ENCODE measurements at places on chromosomes 5 and 9.

DNA sequence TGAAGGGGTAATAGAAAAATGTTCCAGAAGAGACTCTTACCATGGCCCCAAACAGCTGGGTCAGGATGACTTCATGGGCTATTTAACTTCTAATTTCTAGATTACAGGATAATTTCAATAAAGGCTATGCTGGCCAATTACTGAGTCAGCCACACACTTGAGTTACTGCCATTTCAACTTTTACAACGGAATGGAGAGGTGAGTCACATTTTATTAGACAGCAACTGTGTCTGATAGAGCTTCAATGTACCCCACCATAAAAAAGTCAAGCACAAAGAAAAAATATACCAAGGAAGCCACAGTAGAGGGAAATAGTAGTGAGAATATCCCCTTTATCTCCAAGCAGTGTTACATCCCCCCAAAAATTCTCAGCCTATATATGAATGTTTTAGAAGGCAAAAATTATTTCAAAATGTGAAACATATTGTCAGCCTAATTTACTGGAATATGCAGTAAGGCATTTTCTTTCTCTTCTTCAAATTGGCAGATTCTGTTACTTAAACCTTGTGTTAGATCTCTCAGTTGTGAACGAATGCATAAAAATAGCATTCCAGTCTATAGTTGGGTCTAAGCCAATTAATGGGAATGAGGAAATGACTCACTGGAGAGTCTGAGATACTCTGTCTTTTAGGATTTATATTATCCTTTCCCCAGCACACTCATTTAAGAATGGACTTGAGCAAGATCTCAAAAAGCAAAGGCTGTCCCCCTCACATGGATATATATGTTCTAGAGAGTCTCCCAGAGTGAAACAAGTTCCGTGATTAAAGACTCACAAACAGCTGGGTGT, 47.1 kb upstream of the RAI14 start:
- DNase-seq = peak; percentile 67

DNA sequence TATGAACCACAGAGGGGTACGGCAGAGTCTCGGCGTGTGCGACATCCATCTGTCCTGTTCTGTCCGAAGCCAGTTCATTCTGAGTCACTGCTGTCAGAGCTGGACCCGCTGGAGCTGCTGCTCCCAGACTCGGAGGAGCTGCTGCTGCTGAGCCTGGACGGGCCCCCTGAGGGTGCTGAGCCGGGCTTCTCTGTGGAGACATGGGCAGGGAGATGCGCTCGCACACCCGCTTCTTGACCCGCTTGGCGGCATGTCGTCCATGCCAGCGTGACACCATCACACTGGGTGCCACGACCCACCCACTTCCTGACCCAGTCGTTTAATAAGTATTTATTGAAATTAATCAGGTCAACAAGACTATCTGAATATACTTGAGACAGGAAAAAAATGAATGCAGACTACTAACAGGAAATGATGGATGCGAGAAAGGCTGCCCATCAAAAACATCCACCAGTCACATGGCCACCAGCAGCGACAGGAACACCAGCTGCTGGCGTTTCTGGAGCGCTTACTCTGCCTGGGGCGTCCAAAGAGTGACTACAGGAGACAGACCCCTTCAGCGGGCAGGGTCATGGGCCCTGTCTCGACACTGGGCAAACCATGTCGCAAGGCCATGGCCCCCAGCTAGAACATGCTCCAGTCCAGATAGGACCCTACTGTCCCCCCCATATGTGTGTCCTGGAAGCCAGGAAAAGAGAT, 8.4 kb downstream of the BRD3OS start:
- no peak for DNase-seq

DNA sequence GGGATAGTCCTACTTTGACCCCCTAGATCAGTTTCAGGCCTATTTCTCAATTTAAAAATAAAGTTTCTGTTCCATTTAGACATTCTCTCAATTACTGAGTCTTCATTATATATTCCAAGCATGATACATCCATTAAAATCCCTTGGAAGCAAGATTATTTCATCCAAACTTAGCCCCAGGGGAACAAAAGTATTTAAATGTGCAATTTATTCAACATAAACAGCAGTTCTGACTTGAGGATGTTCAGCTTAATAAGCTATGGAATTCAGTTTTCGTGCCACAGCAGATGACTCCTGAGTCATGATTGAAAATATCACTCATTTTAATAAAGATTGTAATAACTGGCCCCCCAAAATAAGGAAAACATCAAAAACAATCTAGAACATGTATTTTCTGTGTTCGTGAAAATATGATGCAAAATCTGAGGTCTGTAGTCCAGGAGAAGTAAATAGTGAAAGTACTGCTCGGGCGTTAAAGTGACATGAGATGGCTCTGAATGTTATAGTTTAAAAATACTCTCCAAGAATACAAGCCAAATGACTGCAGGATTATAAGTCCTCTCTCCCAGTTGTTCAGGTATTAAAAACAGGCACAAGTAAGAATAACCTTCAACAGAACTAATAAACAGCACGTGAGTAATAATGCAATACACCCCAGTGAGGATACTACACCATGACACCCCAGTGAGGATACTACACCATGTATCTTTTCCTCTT, 67.1 kb downstream of the RETREG1 start:
- no peak for DNase-seq

DNA sequence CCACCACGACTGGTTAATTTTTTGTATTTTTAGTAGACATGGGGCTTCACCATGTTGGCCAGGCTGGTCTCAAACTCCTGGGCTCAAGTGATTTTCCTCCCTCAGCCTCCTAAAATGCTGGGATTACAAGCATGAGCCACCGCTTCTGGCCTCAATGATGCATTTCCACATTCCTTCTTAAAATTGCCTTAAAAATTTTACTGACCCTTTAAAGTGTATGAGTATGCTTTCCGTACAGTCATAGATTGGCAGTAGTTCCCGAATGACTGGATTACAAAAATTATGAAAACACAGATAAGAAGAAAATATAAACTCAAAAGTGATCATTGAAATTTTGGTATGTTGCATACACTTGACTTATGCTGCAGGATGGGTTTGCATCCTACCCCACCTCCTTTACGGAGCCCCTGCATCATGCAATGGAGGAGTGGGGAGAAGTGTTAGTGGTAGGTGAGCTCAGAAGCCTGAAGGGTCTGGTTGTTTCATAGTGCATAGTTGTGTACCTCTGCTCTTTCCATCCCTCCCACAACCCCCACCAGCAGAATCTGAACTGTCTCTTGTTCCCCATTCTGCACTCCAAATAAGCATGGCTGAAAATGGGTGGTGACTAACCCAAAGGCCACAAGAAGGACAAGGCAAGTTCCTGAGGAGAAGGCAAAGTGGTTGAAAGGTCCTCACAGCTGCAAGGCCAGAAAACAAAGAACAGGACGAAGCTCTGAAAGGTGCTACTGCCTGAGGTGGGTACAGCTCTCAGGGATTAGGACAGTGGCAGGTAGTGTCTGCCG, 26.8 kb downstream of the ANKRD55 start:
- DNase-seq = no peak

DNA sequence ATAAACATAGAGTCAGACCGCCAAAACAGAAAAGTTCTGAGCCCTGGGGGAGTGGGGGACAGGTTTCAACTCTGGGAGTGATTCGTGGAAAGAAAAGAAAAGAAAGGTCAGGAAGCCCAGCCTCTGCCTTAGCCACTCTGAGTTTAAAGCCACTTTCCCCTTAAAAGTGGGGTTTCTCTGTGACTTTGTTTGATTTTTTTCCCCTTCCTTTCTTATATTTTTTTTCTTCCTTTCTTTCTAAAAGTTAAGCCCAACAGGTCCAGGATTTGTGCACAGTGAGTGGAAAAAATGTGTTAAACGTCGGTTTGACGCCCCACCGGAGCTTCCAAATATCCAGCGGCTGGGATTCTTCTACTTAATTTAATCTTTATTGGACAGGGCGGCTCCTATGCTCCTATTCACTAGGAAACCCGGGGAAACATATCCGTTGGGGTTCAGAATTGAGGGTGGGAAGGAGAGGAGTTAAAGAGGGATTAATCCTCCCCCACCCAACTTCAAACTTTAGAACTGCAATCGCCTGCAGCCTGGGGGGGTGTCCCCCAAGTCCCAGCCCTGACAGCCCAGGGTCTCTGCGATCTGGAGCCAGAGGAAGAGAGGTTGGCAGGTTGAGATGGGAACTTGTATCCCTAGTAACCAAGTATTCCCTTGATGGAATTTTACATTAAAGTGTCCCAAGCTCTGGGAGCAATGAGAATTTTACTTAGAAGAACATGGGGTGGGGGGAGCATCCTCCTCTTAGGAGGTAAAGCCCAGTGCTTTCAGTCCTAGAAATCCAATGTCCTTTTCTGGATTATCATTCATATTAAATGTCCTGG, 6.3 kb downstream of the NR2F1-AS1 start:
- DNase-seq = no peak

GRCh38 chr5:83059341-83059740, 17.9 kb downstream of the TMEM167A start:
- no peak for DNase-seq

DNA sequence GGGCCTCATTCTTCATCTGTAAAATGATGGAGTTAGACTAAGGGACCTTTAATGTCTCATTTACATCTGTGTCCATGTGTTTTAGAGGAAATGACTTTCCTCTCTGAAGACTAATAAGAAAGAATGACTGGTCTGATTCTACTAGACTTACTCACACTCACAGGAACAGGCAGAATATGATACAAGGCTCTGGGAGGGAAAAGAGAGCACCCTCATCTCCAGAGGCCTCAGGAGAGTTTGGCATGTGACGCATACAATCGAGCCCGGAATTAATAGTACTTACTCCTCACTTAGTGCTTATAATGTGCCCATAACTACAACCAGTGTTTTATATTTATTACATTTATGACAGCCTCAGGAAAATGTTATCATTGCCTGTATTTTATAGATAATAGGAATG, 608.7 kb downstream of the KCTD16 start:
- no peak for DNase-seq

DNA sequence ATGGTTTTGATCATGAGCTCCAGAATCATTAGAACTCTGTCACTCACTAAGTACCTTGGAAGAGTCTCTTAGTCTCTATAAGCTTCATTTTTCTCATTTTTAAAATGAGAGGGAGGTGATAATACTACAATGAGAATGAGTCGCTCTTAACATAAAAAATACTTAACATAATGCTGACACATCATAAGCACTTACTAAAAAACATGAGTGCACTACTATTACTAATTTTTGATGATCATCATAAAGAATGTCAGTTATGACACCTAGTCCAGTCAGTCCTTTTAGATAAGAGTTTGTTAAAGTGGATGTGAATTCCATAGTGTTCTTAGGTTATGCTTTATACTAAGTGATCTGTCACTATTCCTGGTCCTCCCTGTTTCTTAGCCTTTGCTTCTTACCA, 200.4 kb upstream of the SLC24A2 start:
- DNase-seq = no peak

- DNase-seq = no peak
Observed at GRCh38 chr9:37999588-38000189, 69.3 kb downstream of the SHB start.

- DNase-seq = no peak
Observed at GRCh38 chr9:99894826-99895225, 11.6 kb upstream of the STX17 start.

GRCh38 chr9:88187631-88188030, 49.4 kb upstream of the SPATA31C2 start:
- no peak for DNase-seq

Data from Caki2 (cell line).